ENCODE measurements at places on chromosomes 3 and 15. TPM values are rescaled to one million over a fixed set of nuclear protein-coding genes. Genes with fewer than 3 reads are reported as not detected.

DNA sequence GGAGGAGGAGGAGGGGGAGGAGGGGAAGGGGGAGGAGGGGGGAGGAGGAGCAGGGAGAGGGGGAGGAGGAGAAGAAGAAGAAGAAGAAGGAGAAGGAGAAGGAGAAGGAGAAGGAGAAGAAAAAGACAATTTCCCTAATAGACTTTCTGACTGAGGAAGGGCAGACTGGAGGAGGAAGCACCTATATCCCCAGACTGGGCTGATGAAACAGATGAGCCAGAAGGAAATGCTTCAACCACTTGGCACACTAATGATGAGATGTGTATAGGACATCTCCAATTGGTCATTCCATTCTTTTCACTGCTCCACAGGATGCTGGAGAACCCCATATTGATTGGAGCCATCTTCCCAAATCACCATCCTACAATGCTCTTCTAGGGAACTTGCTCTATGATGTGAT, 69.9 kb downstream of the LYZL4 start:
- DNase-seq, result no peak
- H3K27me3 ChIP-seq, result peaks cover 48% of the 10 kb centered on the region
- no peaks in the 10 kb centered on the region for H3K4me1 ChIP-seq
- H3K4me3 ChIP-seq, result no peak overlapping the region
- no peaks in the 10 kb centered on the region for H3K36me3 ChIP-seq

DNA sequence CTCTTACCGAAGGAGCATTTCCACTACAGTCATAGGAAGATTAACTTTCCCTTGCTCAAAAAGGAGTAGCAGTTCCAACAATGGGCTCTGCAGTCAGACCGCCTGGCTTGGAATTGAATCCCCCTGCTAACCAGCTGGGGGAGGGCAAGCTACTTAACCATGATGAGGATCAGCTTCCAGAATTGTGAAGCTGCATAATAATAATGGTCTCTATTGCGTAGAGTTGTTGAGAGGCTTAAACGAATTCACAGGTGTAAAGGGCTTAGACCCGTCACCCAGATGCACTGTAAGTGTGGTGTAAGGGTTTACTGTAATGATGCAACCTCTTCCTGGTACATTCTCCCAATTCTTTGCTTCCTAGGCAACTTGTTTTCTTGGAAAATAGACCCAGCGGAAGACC, 185.2 kb upstream of the RGMA start:
- no peak for DNase-seq
- H3K4me3 ChIP-seq, result no peak overlapping the region
- no peaks in the 10 kb centered on the region for H3K4me1 ChIP-seq
- peaks cover 7% of the 10 kb centered on the region for H3K36me3 ChIP-seq

DNA sequence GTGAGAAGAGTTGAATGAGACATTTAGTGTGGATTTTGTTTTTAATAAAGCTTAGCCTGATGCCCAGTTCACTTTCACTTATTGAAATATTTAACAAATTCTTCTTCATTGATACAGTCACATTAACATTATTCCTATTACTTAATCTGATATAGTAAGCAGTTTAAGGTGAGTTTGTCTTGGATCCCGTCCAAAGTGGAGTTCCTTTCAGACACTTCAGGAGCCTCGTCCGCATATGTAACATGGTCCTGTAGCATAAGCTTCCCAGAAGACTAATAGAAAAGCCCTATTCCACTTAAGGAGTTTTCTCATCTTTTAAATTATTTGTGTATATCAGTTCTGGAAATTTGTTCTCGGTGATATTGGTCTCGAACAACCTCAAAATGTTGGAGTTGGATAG, 39.7 kb upstream of the MLF1 start:
- no peak overlapping the region for H3K27ac ChIP-seq
- H3K27me3 ChIP-seq, result no peaks in the 10 kb centered on the region
- no peak for DNase-seq
- H3K36me3 ChIP-seq, result no peaks in the 10 kb centered on the region
- H3K4me3 ChIP-seq, result no peak overlapping the region
- H3K4me1 ChIP-seq, result no peaks in the 10 kb centered on the region

DNA sequence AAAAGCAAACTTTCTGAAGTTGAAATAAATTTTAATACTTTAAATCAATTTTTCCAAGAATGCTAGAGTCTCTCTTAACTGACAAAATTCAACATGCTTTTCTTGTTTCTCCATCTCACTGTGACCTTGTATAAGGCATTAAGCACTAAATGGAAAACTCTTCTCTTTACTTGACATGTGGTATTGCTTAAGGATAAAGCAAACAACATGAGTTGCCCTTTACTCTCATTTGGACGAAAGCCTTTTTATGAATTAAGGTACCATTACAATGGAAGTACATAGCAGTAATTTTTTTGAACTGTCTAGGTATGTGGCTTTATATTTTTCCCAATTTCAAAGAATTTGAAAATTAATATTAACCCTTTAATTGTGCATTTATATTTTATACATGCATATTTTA, 1.4 kb downstream of the STRIT1 start:
- H3K4me1 ChIP-seq, result no peaks in the 10 kb centered on the region
- no peaks in the 10 kb centered on the region for H3K27me3 ChIP-seq
- no peak overlapping the region for H3K4me3 ChIP-seq
- DNase-seq, result no peak
- no peaks in the 10 kb centered on the region for H3K36me3 ChIP-seq

- no peaks in the 10 kb centered on the region for H3K27me3 ChIP-seq
- no peak for DNase-seq
- H3K4me1 ChIP-seq, result peaks cover 23% of the 10 kb centered on the region
- no peak overlapping the region for H3K27ac ChIP-seq
- no peaks in the 10 kb centered on the region for H3K36me3 ChIP-seq
- no peak overlapping the region for H3K4me3 ChIP-seq
Measured at GRCh38 chr3:141525814-141526213, 39.0 kb downstream of the RASA2 start.

The DZIP1L gene
- total RNA-seq, result 4.7 TPM

GRCh38 chr15:61227950-61228936, 859 bp downstream of the RORA start:
- peaks cover 26% of the 10 kb centered on the region for H3K4me1 ChIP-seq
- peak; percentile 17 for DNase-seq
- H3K36me3 ChIP-seq, result no peaks in the 10 kb centered on the region
- H3K4me3 ChIP-seq, result peak overlapping the region; percentile 79
- H3K27ac ChIP-seq, result peak overlapping the region; percentile 51

DNA sequence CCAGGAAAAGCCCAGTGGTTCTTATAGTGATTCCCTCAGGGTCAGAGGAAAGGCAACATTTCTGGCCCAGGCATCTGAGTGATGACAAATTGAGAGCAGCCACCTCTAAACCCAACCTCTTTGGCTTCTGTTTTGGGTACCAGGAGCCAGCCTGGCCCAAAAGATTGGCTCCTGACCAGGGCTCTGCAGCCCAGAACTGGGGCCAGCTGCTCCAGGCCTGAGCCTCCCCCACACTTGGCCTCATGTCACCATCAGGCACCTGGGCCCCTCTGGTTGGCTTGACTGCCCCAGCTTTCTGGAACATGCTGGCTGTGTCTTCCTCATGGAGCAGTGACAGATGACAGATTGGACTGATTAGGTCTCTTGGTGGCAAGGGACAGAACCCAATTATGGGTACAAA, 26.0 kb upstream of the HCN4 start:
- H3K4me3 ChIP-seq, result no peak overlapping the region
- H3K27me3 ChIP-seq, result peaks cover 11% of the 10 kb centered on the region
- H3K4me1 ChIP-seq, result peaks cover 48% of the 10 kb centered on the region
- DNase-seq, result peak; percentile 71

The SPATA12 gene
- total RNA-seq, result not detected

All from left ventricle myocardium inferior (tissue), 1 donor.